ENCODE measurements at places on chromosomes 3 and 15.
A peak's percentile ranks its signal among the peaks of the same experiment; 100 is the strongest.

DNA sequence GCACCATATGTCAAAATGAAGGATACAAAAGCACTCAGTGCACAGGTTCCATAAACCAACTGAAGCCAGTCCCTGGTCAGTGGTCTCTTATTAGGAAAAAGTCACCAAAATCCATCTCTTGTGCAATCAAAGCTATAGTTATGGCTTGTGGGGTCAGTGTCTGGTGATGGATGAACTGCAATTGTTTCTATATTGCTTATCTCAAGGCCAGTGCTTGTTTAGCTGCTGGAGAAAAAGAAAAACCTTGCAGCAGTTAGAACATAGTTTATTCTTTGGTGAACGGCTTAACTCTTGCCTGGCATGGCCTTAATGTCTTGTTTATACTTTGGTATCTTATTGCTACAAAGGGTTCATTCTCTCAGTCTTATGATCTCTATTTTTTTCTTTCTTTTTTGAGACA is 2.9 kb upstream of the UQCRC1 start:
- DNase-seq: no peak

- DNase-seq: peak; percentile 18
Observed at GRCh38 chr15:69154684-69155083, 5.8 kb upstream of the GLCE start.

GRCh38 chr3:158819282-158819681 is 17.4 kb downstream of the MFSD1 start:
- DNase-seq: no peak

DNA sequence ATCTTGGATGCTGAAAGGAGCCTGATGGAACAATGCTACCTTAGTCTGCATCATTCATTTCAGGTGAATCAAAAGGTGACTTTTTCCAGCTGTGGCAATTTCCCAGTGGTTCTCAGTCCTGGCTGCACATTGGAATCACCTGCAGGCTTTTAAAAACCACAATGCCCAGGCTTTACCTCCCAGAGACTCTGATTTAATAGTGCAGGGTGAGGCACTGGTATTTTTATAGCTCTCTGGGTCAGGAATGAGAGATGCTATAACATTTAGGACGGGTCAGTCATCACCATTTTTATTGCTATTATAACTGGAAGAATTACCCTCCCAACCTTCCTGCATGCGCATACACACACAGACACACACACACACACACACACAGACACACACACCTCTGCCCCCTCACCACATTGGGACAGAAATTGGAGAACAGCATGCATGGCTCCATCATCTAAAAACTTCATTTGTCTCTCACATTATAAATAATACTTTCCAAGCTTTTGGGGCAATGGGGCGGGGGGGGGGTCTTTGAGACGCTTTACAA is 41.1 kb downstream of the LARP6 start:
- DNase-seq: no peak

GRCh38 chr3:42493126-42493797 is 9.2 kb upstream of the VIPR1 start:
- DNase-seq: peak; percentile 10

DNA sequence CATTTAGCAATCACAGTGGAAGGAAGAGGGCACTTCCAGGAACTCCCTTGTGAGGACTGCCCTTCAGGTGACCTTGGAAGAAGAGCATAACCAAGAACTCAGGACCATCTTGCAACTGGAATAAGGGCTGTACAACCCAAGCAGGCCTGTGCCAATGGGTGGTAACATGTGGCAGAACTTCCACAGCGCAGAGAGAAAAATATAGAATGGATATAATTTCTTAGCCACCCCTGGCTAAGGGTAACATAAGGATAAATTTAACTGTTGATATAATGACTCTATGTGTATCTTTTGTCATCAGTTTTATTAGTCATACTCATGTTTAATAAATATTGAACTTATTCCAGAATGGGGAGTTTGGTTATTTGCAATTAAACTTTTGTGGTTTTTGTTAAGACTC is 13.4 kb upstream of the MFSD1 start:
- no peak for DNase-seq

DNA sequence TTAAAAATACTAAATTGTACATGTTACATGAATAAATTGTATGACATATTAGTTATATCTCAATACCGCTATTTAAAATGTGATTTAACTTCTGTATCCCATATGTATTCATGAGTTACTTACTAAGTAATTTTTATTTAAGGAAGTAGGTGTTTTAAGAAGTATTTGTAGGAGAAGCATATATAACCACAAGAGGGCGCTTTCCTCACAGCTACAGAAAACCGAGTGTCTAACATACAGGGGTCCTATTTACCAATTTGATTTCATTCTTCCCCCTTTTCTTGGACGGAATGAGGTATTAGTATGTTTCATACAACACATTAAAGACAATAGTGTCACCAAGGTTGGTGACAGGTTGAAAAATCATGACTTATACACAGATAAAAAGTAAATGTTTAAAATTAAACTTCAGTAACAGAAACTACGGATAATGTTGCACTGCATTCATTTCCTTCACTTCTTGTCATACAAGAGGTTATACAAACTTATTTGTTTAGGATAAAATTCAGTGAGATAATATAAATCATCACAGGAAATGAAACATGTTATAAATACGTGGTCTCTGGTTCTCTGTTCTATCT is 253.6 kb downstream of the MAGI1 start:
- DNase-seq: no peak

DNA sequence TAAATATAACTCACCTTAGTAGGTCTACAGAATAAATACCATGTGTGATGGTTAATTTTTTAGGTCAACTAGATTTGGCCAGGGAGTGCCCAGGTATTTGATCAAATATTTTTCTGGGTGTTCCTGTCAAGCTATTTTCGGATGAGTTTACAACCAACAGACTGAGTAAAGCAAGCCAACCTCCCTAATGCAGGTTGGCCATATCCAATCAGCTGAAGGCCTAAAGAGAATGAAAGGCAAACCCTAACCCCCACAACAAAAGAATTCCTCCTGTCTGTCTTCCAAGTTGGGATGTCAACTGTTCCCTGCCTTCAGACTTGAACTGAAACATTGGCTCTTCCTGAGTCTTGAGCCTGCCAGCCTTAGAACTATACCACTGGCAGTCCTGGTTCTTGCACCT is 28.6 kb downstream of the TASOR start:
- DNase-seq: no peak

DNA sequence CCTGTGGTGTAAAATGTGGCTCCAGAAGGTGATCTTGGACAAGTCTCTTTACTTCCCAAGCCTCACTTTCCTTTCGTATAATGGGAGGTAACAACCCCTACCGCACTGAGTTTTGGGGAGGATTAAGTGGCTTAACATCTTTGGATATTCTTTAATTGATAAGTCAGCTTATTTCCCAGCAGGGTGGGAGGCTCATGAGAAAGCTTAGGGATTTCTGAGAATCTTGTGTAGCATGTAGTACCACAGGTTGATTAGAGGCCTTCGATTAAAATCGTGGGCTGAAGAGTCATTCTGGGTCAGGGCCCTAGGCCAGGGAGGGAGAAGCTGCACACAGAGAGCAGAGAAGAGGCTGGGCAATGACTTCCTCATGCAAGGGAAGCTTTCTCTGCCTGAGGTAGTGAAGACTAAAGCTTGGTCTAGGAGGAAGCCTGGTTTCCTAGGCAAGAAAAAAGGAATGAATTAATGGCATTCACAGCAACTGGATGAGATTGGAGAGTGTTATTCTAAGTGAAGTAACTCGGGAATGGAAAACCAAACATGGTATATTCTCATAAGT is 1.5 kb upstream of the NMNAT3 start:
- DNase-seq: no peak

- DNase-seq: no peak
Observed at GRCh38 chr3:34016925-34017587, 218.6 kb downstream of the PDCD6IP start.

- no peak for DNase-seq
Observed at GRCh38 chr3:107208796-107209195, 168.4 kb upstream of the CCDC54 start.

- DNase-seq: peak; percentile 75
Observed at GRCh38 chr15:91867581-91868026, 14.1 kb downstream of the SLCO3A1 start.

DNA sequence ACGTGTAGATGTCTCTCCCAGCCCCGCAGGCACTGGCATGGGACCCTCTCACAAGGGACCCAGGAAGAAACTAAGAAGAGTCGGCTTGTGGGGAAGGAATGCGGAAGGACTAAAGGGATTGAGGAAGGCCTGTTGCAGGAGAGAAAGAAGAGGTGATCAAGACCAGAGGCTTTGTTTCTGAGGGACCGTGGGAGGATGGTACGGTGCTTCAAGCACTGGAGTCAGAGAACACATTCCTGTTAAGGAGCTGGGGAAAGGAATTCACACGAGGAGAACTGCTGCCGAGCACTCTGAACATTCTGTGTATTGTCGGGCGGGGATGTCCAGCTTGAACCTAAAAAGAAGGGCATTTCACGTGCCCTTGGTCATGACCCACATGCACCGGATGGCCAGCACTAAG is 91.4 kb downstream of the TAMM41 start:
- no peak for DNase-seq

DNA sequence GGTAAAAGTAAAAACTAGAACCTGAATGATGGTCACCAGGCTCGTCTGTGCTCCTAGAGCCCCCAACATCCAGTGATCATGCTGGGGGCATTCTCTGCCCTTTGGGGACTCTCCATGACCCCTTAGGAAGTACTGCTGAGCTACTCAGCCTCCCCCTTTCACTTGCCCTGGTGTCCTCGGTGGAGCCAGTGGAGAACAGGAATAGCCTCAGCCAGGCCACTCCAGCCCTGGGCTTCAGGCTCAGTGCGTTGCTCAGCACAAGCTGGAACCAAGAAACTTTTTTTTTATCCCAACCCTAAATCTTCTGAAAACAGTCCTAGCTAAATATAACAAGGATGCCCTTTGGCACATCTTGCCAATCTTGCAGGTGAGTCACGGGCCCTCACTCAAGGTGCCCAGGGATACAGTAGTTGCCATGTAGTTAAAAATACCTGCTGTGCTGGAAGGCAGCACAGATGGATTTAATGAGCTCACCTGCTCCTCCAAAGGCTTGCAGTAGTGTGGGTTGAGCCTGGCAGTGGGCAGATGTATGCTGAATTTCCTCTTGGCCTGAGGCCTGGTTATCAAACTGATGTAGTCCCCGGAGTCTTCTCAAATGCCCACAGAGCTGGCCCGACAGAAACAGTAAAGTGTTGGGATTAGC is 46.9 kb upstream of the TMEM158 start:
- no peak for DNase-seq

- no peak for DNase-seq
Observed at GRCh38 chr3:13004376-13004775, 68.9 kb downstream of the IQSEC1 start.

DNA sequence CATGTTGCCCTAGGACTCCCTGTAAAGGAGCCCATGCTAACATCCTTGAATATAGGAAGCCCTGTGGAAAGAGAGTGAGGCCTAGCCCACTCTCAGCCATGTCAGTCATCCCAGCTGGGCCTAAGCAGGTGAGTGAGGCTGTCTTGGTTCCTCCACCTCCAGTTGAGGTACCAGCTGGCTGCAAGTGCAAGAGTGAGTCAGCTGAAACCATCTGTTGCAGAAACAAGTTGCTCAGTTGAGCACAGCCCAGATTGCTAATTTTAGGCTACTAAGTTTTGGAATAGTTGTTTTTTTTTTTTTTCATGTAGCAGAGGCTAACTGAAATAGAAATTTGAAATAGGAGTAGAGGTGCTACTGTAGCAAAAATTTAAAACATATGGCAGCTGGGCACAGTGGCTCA is 43.7 kb upstream of the ADPGK start:
- DNase-seq: no peak

DNA sequence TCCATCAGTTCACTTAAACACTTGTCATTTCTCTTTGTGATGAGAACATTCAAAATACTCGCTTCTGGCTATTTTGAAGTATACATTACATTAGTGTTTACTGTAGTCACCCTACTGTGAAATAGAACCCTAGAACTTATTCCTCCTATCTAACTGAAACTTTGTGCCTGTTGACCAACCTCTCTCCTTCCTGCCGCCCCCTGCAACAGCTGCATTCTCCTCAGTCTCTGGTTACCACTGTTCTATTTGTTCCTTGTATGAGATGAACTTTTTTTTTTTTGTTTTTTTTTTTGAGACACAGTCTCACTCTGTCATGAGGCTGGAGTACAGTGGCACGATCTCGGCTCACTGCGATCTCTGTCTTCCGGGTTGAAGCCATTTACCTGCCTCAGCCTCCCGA is 2.9 kb downstream of the RAD51 start:
- DNase-seq: no peak

DNA sequence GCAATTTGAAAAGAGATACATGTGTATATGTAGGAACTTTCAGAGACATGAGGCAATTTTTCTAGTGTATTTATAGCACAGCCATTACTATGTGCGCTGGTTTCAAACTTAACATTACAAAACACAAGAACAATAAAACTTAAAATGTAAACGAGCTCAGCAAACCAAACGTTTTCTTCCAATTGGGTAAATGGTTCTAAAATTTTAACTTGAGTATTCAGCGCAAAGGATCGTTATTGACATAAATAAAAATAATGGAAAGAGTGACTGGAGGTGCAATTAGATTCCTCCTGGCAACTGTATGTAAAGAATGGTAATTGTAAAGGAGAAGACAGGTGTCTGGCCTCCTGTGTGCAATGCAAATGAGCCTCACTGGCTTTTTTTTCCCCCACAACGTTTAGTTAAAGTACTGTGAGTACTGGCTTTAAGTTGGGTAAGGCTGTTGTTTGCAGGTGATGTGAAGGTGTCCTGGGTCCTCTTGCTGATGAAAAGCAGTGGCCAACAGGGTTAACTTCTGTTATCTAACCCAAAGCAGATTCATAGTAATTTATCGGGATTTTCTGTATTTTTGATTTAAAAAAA is 14.1 kb upstream of the GADL1 start:
- DNase-seq: no peak

DNA sequence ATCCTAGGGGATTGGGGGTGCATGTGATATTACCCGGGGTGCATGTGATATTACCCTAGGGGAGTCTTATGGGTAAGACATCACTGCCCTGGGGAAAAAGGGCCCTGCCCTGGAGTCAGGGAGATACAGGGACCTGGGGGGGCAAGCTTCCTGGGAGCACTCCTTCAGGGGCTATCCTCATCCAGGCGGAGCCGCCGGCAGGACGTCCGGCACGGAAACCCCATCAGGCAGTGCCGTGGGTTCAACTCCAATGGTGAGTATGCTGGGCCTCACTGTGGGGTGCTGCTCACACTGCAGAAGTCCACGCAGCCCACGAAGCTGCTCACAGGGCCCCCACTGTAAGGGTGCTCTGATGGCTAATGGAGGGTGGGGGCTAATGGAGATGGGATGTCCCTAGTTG is 5.3 kb upstream of the GNAT1 start:
- no peak for DNase-seq
